ENCODE measurements at places on chromosomes 12 and 14. TPM values are rescaled to one million over a fixed set of nuclear protein-coding genes. Genes with fewer than 3 reads are reported as not detected.

Gene RILPL1
- total RNA-seq = 3.0 TPM

- no peak for DNase-seq
- H3K36me3 ChIP-seq = no peaks in the 10 kb centered on the region
- no peaks in the 10 kb centered on the region for H3K4me1 ChIP-seq
- no peak overlapping the region for H3K27ac ChIP-seq
- H3K27me3 ChIP-seq = no peaks in the 10 kb centered on the region
Measured at GRCh38 chr14:58771016-58771415, 133.3 kb downstream of the DACT1 start.

Gene GZMH
- total RNA-seq = 1.2 TPM

Gene SMIM41
- 1.4 TPM for total RNA-seq

GRCh38 chr12:29071099-29071498 lies 78.0 kb upstream of the FAR2 start:
- H3K27me3 ChIP-seq = no peaks in the 10 kb centered on the region
- DNase-seq = no peak
- no peaks in the 10 kb centered on the region for H3K36me3 ChIP-seq
- H3K4me3 ChIP-seq = no peak overlapping the region
- no peaks in the 10 kb centered on the region for H3K4me1 ChIP-seq
- H3K27ac ChIP-seq = no peak overlapping the region

GRCh38 chr12:115044073-115044472 lies 360.1 kb upstream of the TBX3 start:
- no peaks in the 10 kb centered on the region for H3K27me3 ChIP-seq
- H3K36me3 ChIP-seq = no peaks in the 10 kb centered on the region
- H3K4me3 ChIP-seq = no peak overlapping the region
- H3K4me1 ChIP-seq = no peaks in the 10 kb centered on the region
- DNase-seq = no peak

DNA sequence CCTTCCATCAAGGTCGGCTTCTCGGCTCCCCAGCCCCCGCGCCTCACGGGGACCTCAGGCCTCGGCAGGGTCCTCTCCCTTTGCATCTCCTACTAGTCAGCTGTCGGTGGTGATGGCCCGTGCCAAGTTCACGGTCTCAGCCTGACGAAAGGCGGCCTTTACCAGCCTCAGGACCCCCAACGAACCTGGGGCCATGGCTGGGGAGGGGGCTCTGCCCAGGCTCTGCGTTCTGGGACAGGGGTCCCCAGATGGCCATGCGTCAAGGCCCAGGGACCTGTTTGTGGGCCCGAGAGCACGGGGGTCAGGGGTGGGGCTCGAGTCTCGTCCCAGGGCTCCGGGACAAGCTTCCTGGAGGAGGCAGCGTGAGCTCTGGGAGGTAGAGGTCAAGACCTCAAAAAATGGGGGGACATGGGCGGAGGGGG lies 32.8 kb upstream of the DEGS2 start:
- peak overlapping the region; percentile 90 for H3K27ac ChIP-seq
- H3K4me1 ChIP-seq = peaks cover 5% of the 10 kb centered on the region
- H3K4me3 ChIP-seq = peak overlapping the region; percentile 31
- H3K36me3 ChIP-seq = no peaks in the 10 kb centered on the region

Gene TAS2R31
- 8.1 TPM for total RNA-seq

Gene HOXC4
- 1.6 TPM for total RNA-seq

GRCh38 chr14:29462321-29462720 lies 465.3 kb downstream of the PRKD1 start:
- H3K27ac ChIP-seq = no peak overlapping the region
- no peaks in the 10 kb centered on the region for H3K27me3 ChIP-seq
- no peaks in the 10 kb centered on the region for H3K4me1 ChIP-seq
- DNase-seq = no peak
- no peak overlapping the region for H3K4me3 ChIP-seq

DNA sequence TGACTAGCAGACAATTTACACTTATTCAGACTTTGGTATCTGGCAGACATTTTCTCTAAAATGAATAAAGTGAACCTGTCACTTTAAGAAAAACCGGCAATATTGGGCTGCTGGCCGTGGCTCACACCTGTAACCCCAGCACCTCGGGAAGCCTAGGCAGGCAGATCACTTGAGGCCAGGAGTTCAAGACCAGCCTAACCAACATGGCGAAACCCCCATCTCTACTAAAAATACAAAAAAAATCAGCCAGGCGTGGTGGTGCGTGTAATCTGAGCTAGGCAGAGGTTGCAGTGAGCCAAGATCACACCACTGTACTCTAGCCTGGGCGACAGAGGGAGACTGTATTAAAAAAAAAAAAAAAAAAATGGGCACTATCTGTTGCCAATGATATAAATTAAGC lies 11.5 kb downstream of the DUSP16 start:
- H3K36me3 ChIP-seq = peaks cover 17% of the 10 kb centered on the region
- H3K27ac ChIP-seq = no peak overlapping the region
- no peaks in the 10 kb centered on the region for H3K27me3 ChIP-seq
- H3K4me3 ChIP-seq = no peak overlapping the region
- DNase-seq = no peak
- H3K4me1 ChIP-seq = no peaks in the 10 kb centered on the region

GRCh38 chr14:104080376-104081260 lies 4.9 kb upstream of the ASPG start:
- no peak for DNase-seq
- no peaks in the 10 kb centered on the region for H3K27me3 ChIP-seq
- H3K4me3 ChIP-seq = no peak overlapping the region
- no peak overlapping the region for H3K27ac ChIP-seq
- no peaks in the 10 kb centered on the region for H3K36me3 ChIP-seq
- peaks cover 10% of the 10 kb centered on the region for H3K4me1 ChIP-seq

DNA sequence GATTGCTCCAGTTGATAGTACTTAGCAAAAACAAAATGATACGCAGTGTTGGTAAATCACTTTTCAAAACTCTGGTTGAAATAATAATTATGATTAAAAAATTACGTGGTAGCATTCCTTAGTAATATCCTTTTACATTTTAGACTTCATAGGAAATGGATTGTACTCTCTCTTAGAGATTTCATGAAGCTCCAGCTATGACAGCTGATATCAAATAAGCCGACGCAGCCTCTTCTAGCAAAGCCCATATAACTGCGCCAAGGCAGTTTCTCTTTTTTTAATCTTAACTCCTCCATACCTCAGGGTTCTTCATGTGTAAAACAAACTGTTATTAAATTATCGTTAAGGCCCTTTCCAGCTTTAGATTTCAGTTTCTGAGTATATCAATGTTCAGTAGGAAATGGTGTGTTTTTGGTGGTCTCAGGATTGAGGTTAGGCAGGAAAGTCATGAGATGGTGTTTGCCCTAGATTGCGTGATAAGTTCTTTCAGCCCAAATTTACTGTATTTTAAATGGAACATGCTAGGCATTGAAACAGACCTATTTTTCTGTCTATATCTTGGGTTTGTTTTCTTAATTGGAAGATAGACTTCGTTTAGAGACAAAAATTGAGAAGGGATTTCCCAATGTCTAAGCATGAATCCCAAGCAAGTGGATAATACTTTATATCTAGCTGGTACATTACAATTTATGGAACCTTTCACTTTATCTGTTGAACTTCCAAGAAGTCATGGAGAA lies 902 bp upstream of the CFL2 start:
- H3K36me3 ChIP-seq = no peaks in the 10 kb centered on the region
- no peaks in the 10 kb centered on the region for H3K4me1 ChIP-seq
- no peak for DNase-seq
- H3K27ac ChIP-seq = peak overlapping the region; percentile 81
- H3K4me3 ChIP-seq = peak overlapping the region; percentile 91

DNA sequence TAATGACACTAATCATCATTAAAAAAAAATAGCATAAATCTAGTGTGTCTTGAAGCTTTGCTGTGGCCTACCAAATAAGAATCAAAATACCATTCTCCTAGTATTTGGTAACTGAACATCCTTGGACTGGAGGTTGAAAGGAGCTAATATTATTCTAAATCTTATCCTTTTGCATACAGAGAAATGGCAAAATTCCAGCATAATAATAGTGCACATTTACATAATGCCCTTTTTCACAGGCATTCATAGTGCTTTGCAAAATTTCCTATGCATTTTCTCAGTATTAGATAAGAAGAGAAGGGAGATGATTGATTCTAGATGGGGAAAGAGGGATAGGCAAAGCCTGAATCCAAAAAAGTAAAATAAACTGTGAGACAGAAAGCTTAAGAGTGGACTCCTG lies 13.9 kb upstream of the CCDC196 start:
- H3K4me1 ChIP-seq = no peaks in the 10 kb centered on the region
- H3K4me3 ChIP-seq = no peak overlapping the region
- H3K27me3 ChIP-seq = no peaks in the 10 kb centered on the region
- no peaks in the 10 kb centered on the region for H3K36me3 ChIP-seq
- no peak overlapping the region for H3K27ac ChIP-seq
- DNase-seq = no peak

Gene TMBIM4
- total RNA-seq = 77.0 TPM

- peaks cover 35% of the 10 kb centered on the region for H3K36me3 ChIP-seq
- peak within 1 kb of the TSS; percentile 95 for H3K27ac ChIP-seq
- H3K4me3 ChIP-seq = peak within 1 kb of the TSS; percentile 85
- peaks cover 11% of the 10 kb centered on the region for H3K4me1 ChIP-seq
- H3K27me3 ChIP-seq = no peaks in the 10 kb centered on the region
- DNase-seq = peak; percentile 96
Measured at GRCh38 chr14:58298477-58299400, at the start of gene ARID4A. ARID4A (plus strand) TSS chr14:58298555; CDS start chr14:58299855, 1,300 bp downstream.

Gene CELA1
- total RNA-seq = not detected

Gene TSHR
- not detected for total RNA-seq

GRCh38 chr12:66774929-66775328 lies 96.1 kb upstream of the GRIP1 start:
- no peaks in the 10 kb centered on the region for H3K36me3 ChIP-seq
- H3K4me3 ChIP-seq = no peak overlapping the region

Gene MGAT2
- 12.4 TPM for total RNA-seq

Gene LYSET
- total RNA-seq = 6.0 TPM

- no peaks in the 10 kb centered on the region for H3K36me3 ChIP-seq
- no peaks in the 10 kb centered on the region for H3K4me1 ChIP-seq
- DNase-seq = no peak
- H3K27me3 ChIP-seq = no peaks in the 10 kb centered on the region
- H3K4me3 ChIP-seq = no peak overlapping the region
Measured at GRCh38 chr12:13243516-13244070, 47.1 kb downstream of the EMP1 start.

DNA sequence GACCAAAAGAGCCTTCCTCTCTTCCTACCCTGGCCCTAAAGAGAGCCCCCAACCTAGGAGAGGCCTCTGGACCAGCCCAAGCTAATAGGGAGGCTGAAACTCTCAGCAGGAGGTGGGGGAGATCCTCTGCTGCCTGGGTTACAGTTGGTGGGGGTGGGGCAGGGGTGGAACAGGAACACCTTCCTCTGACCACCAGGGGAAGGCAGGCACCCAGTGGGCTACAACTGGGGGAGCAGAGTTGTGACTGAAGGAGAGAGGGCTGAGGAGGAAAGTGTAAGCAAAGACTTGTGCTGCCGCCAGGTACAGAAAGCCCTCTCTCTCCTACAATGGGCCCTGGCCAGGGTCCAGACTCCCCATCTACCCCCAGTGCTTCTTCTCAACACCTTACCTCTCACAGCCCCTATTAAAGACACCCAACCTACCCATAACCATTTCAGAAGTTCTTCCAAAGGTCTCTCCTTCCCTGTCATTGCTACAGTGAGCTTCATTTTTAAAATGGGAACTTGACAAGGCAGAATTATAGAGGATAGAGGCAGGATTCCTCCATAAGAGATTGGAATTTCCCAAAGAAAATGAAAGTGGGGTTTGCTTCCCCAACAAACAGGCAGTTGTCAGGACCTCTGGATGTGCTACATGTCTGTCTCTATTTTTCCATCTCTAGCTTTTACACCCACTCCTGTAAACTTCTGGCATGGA lies 1.4 kb downstream of the MYO1A start:
- peak overlapping the region; percentile 84 for H3K27ac ChIP-seq
- H3K36me3 ChIP-seq = no peaks in the 10 kb centered on the region
- no peak overlapping the region for H3K4me3 ChIP-seq
- no peak for DNase-seq

DNA sequence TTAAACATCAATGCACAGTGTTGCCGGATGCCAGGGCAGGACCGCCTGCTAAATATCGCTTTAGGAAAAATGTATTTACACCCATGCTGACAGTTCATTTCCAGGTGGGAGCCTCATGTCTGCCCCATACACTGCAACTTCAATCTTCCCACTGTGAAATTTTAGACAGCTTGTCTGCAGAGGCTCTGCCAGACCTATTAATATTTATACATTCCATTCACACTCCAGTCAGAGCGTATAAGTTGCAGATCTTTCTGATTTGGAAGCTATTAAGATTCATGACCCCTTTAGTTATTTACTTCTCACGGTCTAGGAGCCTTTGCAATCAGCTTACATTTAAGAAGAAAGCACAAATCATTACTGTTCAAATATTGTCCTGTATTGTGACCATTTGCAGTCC lies 357.4 kb downstream of the ATP23 start:
- no peak overlapping the region for H3K4me3 ChIP-seq
- H3K27me3 ChIP-seq = no peaks in the 10 kb centered on the region
- no peaks in the 10 kb centered on the region for H3K36me3 ChIP-seq
- H3K27ac ChIP-seq = no peak overlapping the region
- DNase-seq = no peak

All from Peyer's patch (tissue), 4 donors.